ENCODE measurements at places on chromosomes 6 and 20.

DNA sequence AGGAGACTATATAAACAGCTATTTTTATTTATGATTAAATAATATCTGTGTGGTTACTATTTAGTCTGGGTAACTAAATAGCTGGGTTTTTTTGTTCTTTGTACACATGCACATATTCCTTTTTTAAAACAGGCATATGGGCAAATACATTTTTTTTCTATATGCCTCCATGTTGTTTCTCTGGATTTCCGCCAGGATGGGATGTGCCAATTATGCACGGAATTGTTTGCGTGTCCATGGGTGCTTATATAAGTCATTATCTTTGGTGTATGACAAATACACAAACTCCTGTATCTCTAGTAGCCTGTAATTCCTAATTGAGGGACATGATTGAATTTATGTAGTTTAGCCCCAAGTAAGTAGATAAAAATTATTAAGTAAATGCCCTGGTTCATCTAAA is 226.9 kb downstream of the BCKDHB start:
- DNase-seq, result no peak

- peak; percentile 88 for DNase-seq
Observed at GRCh38 chr6:96939007-96939805, 14.7 kb downstream of the KLHL32 start.

DNA sequence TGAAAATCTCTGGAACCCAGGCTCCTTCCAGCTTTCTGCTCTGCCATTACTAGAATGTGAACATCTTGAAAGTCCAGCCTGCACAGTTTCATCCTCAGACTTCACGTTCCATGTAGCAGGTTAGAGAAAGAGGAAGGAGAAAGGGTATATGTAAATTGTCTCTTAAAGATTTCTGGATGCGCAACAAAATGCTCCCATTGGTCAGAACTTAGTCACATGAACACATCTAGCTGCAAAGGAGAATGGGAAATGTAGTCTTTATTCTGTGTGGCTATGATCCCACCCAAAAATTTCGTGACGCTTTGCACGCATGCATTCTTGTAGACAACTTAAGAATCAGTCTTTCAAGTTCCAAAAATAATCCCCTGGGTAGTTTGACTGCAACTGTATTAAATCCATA is 46.4 kb upstream of the CHD6 start:
- DNase-seq, result no peak

DNA sequence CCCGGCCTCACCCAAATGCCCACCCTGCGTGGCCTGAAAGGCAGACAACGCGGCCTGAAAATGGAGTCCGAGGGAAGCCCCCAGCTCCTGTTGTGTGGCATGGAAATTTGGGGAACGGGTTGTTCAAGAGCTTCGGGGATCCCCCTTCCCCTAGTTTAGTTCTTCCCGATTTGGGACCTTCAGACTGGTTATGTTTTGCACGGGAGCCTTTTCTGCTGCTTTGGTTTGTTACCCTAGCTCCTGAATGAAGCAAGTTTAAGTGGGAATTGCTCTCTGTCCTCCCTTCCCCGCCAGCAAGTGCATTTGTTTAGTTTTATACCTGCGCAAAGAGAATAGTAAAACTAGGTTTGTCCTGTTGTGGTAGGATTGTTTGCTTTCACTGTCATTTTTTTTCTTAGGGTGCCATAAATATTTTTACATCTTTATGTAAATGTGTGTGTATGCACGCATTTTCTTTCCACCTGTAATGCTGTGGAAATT is 604 bp downstream of the SH3BGRL2 start:
- peak; percentile 65 for DNase-seq

DNA sequence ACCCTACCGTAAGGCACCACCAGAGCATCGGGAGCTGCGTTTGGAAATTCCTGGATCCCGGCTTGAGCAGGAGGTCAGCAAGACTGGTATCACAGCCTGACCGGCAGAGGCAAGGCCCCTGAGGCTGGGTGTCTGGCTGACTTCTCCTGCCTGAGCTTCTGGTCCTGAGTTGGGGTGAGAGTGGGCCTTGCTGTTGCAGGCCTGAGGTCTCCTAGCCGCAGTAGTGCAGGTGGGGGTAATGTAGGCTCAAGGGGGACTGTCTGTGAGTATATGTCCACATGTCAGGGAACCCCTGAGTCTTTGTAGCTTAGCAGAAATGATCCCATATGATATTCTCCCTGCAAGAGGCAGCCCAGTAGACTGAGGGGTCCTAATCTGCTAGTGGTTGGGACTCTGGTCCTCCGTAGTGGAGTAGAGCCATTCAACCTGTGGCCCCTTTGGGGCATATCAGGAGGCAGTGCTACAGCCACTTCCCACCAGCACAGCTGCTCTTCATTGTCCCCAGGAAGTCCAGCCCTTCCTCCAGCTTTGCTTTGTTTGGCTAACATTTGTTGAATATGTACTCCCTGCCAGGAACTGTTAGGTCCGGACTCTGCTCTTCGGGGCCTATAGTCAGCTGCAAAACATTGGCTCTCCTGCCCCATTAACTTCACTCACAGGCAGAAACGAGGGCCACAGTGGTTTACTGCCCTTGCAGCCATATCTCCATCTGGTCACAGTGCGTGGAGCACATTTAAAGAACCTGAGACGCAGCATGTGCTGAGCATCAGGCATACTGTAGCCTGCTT is 10.9 kb downstream of the LRRC73 start:
- no peak for DNase-seq

DNA sequence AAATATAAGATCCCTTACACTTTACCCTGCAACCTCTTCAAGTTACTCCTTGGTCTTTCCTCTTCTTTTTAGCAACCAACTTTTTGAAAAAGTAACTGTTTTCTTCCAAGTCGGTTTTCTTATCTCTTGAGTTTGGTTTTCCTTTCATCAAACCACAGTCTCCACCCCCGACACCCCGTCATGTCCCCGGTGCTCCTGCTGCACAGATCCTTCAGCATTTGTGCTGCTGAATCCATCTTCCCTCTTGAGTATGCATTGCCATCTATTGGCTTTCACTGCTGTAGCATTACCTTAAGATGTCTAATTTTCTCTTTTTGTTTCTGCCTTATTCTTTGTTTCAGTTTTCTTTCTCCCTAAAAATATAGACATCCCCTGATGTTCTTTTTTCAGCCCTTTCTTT is 11.9 kb upstream of the TNFRSF21 start:
- no peak for DNase-seq

- no peak for DNase-seq
Observed at GRCh38 chr20:52783769-52784168, 188.4 kb upstream of the TSHZ2 start.

GRCh38 chr6:5905431-5906339 is 101.0 kb downstream of the NRN1 start:
- peak; percentile 2 for DNase-seq

DNA sequence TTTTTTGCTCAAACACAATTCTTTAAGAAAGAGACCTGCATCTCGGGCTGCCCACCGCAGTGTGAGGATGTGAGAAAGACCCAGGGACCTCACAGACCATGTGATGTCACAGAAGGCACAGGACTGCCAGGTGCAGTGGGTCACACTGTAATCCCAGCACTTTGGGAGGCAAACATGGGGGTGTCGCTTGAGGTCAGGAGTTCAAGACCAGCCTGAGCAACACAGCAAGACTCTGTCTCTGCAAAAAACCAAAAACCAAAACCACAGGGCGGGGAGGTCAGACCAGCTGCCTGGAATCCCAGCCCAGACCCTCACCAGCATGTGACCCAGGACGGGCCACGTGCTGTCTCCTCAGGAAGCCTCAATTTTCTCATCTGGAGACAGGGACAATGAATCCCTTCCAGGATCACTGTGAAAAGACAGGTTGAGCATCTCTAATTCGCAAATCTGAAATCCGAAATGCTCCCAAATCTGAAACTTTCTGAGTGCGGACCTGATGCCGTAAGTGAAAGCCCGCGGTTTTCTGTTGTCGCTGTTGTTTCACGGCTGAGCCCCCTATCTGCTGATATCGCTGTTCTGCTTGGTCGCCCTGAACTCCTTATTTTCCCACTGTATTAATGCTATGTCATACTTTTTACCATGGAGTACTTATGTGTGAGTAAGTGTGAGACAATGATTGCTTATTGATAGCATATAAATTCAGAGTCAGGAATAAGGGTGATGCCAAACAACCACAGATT is 159.5 kb upstream of the PTPN1 start:
- no peak for DNase-seq

DNA sequence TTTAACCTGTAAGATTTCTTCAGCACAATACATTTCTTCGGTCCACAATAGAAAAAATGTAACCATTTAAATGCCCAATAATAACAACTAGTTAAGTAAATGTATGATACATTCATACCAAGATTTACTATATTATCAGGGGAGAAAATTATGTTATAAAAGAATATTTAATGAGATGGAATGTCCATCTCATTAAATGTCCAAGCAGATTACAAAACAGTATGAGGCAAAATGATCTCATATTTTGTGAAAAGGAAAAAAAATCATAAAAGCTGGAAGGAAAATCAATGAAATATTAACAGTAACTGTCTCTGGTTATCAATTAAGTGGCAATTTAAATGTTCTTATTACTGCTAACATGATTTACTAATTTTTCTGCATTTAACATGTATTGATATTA is 10.1 kb upstream of the HEY2 start:
- DNase-seq, result no peak

DNA sequence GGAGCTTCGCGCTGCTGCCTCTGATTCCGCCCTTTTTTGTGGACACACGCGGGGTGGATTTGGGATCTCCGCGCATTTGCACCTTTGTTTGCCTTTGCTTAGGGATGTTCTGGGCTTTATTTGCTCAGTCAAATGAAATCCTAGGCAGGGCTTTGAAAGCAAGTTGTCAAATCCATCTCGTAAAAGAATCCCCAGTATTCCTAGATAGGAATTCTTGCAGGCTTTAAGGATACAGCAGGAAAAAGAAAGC is 453 bp downstream of the CEP57L1 start:
- DNase-seq, result no peak

DNA sequence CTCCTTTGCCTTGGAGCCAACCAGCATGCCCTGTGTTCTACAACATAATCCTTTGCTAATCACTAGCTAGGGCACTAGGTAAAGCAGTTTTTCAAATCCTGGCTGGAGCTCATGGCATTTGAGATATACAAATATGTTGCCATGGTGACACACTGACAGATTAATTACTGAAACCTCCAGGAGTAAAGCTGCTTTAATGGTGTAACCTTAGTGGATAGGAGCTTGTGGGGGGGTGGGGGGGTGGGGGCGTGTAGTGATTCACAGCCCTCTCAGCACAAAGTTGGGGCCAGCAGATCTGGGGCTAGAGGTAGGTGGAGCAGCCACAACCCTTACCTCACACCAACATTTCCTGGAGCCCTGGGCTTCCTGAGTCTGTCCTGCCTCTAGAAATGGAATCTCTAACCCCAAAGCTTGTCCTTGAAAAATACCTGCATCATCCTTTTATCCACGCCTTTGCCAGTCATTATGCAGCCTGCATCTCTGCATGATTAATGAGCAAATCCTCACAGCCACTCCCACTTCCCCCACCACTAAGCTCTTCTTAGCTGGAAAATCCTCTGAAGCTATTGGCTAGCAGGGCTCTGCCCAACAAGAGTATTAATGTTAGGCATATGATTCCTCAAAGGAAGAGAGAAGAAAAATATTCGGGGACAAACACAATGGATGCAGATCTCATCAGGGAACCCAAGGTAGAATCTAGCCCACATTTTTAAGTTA is 84.5 kb upstream of the PRND start:
- no peak for DNase-seq

DNA sequence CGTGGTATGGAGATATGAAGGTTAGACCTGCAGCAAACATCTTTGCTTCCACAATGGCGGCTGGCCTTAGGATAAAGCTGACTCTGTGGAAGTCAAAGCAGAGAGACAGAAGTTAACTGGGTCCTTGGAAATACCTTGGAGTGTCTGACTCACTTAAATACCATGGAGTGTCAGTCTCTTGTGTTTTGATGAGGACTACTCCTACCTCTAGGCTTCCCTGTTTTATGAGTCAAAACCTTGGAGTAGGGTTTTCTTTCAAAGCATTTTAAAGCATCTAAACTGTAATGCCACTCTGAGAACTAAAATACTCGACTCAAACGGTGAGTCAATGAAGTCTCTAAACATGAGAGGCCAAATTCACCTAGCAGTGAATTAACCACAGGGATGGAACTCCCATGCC is 329.1 kb downstream of the SAMD5 start:
- no peak for DNase-seq

GRCh38 chr6:158697811-158698210 is 48.0 kb downstream of the SYTL3 start:
- no peak for DNase-seq

DNA sequence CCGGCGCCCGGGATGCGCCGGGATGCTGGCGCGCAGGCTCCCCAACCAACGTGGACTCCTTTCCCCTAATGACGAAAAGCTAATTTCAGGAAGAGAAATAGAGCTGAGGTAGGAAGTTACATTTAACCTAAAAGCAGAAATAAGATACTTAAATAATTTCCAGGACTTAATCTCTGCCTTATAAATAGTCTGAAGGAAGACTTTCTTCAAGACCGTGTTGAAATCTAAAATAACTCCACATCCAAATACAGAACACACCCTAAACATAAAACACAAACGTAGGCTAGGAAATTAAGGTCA is 1.3 kb downstream of the ASF1A start:
- no peak for DNase-seq

GRCh38 chr6:44339301-44339700 is 3.1 kb upstream of the SPATS1 start:
- no peak for DNase-seq

GRCh38 chr6:96301023-96301422 is 220.6 kb upstream of the UFL1 start:
- no peak for DNase-seq

GRCh38 chr6:45780523-45780922 is 235.1 kb downstream of the CLIC5 start:
- no peak for DNase-seq

DNA sequence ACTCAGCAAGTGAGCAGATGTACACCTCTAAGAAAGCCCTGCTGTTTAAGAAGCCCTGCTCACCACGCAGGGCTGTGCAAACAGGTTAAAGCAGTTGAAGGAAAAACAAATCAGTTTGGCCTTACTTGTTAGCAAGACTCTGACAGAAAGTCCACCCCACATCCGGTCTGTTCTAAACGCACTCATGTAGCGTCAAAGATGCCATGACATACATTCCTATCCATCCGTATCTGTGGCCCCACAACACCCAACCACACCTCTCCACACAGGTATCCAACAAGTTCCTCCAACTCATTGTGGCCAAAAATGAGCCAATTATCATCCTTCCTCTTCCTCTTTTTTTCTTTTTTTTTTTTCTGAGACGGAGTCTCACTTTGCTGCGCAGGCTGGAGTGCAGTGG is 22.8 kb upstream of the RAB22A start:
- no peak for DNase-seq

- peak; percentile 69 for DNase-seq
Observed at GRCh38 chr6:44257025-44257752, at the start of gene SLC35B2. Gene SLC35B2 (minus strand): TSS chr6:44257528. CDS start chr6:44257410, 118 bp downstream.

DNA sequence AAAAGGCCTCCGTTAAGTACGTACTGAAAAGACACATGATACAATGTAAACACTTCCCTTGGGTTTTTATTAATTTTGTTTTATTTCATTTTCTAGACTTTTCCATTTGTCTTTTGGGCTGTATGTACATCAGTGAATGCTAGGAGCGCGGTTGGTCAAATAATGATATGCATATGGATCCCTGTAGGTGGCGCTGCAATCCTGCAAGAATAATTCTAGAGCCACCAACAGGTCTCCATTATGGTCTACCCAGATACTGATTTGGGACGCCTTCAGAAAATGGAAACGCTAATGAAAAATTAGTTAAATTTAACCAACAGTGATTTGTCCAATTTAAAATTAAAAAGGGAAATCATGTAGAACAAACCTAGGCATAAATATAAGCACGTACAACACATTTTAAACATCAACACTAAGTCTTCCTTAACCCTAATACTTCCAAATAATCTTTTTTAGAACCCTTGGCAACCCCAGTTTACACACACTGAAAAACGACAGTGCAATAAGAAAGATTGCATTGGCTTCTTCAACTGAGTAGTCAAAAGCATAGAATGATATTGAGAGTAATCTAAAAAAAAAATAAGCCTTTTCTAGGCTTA is 433.5 kb downstream of the RFPL4B start:
- DNase-seq, result peak; percentile 85

Measured in G401 (cell line).